ENCODE measurements at places on chromosomes 2 and 18.

GRCh38 chr18:78521136-78521535 is 458.5 kb upstream of the SALL3 start:
- no peak for DNase-seq

GRCh38 chr18:44497311-44497710 is 183.4 kb upstream of the SETBP1 start:
- DNase-seq, result no peak

GRCh38 chr2:142867136-142867535 is 10.3 kb upstream of the KYNU start:
- DNase-seq, result no peak

GRCh38 chr2:216478151-216478550 is 20.5 kb upstream of the RPL37A start:
- DNase-seq, result no peak

DNA sequence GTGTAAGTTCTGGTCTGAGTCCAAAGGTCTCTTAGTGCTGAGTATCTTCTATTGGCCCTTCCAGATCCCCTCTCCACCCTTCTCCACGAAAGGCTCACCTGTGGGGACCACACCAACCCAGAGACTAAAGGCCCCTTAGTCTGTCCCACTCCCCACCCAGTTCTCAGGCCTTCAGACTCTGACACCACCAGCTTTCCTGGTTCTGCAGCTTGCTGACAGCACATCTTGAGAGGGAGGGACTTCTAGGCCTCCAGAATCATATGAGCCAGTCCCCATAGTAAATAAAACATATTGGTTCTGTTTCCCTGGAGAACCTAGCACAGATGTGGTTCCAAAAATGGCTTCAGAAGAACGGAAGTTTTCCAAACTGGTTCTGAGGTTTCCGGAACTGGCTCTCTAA is 38.5 kb upstream of the KLF11 start:
- no peak for DNase-seq

GRCh38 chr2:197054437-197054836 is 127.9 kb upstream of the PGAP1 start:
- DNase-seq, result no peak

GRCh38 chr18:10051877-10052631 is 138.2 kb downstream of the VAPA start:
- no peak for DNase-seq

DNA sequence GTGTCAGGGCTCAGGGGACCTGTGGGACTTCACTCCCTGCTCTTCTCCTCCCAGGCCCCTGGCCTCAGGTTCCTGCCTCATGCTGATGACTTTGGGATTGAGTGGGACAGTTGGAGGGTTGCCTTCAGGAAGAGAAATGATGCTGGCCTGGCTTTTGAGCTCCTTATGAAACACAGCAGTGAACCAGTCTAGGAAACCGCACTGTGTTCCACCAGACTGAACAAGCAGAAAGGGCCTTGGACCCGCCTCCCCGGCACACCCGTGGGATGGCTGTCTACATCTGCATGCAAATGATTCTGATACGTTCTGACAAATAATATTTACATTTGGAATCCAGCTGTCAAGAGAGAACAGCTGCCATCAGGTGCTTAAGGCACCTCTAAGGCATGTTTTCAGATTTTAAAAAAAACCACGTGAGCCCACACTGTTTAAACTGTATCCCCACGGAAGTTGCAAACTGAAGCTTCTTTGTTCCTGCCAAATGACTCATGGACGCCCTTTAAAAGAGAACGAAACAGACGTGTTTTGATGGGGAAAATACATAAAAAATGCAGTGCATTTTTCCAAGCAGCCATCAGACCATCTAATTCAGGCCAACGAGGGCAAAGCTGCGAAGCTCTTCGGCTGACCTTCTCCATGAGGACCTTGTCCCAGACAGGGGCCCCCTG is 27.6 kb upstream of the ASAP2 start:
- DNase-seq, result no peak

DNA sequence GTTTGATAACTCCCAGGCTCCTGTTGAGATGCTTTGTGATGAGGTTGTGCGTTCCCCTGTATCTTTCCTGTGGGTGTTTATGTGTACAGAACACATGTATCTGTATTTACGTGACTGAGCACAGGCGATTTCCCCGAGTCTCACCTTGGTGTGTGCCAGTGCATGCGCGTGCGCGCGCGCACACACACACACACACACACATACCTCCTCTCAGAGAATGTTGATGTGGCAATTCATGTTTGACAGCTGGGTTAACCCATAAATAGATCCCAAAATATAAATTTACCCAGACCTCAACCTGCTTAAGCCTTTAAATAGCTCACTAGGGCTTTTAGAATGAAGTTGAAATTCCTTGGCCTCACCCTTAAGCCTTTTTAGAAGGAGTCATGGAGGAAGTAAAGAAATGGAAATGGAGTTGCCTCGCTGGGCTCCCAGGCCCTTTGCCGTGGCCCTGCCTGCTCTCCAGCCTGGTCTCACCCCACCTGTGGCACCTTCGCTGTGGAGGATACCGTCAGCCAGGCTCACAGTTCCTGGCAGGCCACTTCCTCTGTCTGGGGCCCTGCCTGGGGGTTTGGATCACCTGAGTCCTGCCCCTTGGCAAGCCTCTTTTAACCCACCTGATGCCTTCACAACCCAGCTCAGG is 20.3 kb downstream of the AGAP1 start:
- DNase-seq, result no peak

DNA sequence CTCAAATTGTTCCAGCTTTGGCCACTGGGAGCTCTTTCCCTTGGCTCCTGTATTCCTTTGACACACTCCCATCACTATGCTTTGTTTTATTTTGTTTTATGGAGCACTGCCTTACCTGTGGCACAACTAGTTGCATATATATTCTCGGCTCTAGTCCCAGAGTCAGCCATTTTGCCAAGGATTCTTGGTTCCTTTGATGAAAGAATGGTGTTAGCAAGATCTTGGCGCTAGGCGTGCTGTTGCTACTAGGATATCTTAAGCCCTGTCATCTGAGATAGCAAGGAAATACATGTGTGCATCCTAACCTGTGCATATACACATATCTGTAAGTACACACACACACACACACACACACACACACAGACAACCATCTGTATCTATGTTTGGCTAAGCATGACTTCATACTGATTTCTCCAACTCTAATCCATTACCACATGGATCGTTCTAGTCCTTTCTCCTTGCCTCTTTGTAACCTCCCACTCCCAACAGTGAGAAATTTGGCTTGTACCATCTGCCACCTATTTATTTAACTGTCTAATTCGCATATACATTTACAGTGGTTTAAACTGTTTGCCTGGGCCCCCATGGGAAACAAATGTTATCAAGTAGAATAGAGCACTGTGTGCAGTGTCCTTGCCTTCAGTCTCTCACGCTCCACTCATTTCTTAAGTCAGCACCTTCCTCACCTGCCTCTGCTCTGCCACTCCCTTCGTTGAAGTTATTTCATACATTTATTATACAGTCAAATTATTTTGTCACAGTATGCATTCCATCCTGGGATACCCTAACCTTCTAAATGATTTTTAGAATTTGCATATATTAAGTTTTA is 137.5 kb upstream of the MAP3K20 start:
- DNase-seq, result no peak

DNA sequence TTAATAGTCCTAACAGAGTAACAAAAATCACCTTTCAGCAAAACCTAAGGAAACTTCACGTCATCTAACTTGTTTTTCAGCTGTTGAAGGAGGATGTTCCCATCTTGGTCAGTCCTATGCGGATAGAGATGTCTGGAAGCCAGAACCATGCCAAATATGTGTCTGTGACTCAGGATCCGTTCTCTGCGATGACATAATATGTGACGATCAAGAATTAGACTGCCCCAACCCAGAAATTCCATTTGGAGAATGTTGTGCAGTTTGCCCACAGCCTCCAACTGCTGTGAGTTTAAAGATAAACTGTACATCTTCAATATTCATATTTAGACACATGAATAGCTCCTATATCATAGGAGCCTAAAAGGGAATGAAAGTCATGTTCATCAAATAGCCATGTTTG is 10.5 kb downstream of the COL3A1 start:
- no peak for DNase-seq

DNA sequence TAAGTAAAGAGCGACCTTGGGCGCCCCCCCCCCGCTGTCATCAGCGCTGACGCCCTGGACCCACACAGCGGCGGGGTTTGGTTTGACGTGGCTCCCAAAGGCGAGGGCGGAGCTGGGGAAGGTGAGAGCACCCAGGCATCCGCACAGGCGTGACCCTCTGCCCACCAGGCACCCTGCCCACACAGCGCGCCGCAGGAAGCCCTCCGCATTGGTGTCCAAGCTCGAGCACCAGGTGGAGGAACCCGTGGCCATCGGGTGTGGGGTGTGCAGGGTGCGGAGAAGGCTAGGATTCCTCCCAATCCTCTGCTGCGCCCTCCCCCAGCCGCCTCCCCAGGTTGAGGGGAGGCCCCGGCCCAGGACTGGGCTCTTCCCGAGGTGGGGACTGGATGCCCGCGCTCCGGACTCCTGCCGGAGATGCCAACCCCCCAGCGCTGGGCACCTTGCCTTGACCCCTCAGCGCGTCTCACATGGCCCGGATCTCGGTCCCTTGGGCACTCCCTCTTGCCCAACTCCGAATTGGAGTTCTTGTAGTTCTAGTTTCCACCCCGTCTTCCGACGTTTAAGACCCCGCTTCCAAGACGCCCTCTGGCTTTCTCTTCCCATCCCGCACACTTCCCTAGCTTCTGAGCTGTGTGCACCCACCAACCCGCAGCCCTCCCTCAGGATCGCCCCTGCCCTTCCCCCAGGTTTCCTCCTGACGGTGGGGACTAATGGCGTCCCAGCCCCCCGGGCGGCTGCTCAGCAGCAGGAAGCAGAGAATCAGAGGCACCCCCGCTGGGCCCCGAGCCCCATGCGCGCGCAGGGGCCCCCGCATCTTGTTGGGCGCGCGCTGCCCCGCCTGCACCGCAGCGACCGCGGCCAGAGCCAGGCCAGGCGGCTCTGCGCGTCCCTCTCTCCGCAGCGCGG is 25.9 kb upstream of the RESP18 start:
- no peak for DNase-seq

GRCh38 chr2:179129574-179130238 is 79.8 kb upstream of the CCDC141 start:
- no peak for DNase-seq

DNA sequence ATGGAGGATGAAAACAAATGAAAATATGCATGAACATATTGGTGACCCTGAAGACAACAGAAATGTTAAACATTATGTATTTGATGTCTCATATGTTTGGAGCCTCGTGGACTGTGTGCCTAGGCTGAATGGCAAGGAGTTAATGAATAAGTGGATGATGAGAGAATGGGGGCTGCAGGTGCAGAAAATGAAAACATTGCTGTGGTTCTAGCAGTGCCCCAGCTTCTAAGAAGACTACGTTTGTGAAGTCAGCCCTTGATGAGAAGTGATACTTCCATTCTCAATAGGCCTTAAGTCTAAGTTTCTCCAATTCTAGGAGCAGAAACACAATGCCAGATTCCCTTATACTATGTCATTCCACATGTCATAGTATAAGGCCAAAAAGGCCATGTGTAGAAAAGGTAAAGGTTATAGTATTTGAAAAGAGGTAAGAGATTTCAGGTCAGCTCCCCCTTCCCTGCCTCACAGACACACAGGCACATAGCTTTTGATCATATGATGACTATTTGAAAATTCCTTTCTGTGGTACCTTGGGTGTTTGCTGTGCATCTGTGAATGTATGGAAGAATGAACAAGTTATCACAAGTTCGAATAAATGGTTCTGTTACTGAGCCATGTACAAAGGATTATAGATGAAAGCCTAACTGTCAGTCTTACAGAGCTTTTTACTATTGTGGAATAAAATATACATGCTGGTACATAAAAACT is 280.8 kb downstream of the SETBP1 start:
- DNase-seq, result no peak

DNA sequence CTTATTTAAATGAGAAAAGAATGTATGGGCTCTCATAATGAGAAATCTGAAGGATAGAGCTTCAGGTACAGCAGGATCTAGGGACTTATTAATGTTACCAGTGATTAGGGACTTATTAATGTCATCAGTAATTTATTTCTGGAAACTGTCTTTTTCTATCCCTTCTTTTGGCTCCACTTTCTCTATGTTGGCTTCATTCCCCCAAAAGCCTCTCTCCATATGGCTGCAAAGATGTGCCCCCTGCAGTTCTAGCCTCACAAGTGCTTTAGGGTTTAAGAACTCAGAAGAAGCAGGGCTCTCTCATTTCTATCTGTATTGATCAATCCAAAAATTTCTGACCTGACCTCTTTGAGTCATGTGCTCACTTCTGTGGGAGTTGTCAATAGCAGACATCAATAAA is 480.9 kb downstream of the TXNL1 start:
- DNase-seq, result no peak

GRCh38 chr2:36270758-36271157 is 84.8 kb upstream of the CRIM1 start:
- DNase-seq, result no peak

DNA sequence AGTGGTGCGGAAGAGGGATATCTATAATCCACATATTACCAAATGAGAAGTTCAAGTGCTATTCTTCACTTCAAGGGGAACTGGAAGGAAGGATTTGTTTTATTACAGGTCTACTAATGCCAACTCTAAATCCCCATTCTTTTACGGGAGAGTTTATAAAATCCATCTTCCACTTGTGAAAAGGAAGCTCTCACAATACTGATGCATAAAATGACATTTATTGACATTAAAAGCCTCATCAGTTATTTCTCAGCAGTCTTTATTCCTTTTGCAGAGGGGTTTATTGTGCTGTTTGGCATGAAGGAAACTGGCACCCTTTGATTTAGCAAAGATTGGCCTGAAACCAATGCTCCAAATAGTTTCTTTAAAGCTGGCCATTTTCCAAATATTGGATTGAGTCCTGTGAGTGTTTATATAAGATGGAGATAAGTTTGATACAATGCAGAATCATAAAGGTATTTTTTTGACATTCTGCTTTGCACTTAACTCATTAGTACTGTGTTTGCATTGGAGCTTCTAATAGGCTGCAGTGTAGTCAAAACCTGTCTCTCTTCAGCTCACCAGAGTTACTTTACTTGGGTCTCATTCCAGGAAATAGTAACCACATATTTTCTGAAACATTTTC is 26.6 kb downstream of the LRP1B start:
- DNase-seq, result no peak

GRCh38 chr2:131493199-131493968 is 1.2 kb upstream of the MZT2A start:
- DNase-seq, result no peak

DNA sequence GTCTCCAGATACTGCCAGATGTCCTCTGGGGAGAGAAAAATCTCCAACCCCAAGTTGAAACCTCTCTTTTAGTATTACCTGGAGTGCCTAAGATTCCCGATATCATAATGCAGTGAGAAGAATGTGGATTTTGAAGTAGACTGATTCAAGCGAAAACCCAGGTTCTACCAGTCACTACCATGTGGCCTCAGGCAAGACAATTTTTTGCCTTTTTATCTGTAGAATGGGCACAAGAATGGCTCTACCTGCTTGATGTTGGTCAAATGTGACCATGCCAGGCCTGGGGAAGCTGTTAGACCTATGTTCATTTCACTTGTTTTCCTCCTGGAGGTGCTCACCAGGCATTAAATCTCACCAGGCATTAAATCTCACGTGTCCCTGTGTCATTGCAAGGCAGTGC is 131.3 kb downstream of the DDX1 start:
- no peak for DNase-seq

GRCh38 chr2:182220335-182220734 is 206.5 kb downstream of the PDE1A start:
- no peak for DNase-seq

- DNase-seq, result no peak
These were observed 141.0 kb downstream of the RPIA start for GRCh38 chr2:88832311-88832991.

GRCh38 chr2:221203125-221203524 is 369.0 kb downstream of the EPHA4 start:
- DNase-seq, result no peak

GRCh38 chr2:186060744-186061440 is 322.3 kb downstream of the FSIP2 start:
- DNase-seq, result no peak

All from activated T-helper 2 cell treated with anti-CD3 and anti-CD28 coated beads, Interferon-gamma antibody, Interleukin-2, Interleukin-4, amounts not matched to agents 10 μg/mL and 5 μg/mL and 100 μg/mL, durations not matched to agents 14 hours and 24 hours and 36 hours (primary cell).